ENCODE measurements at places on chromosomes 12 and 14. TPM values are rescaled to one million over a fixed set of nuclear protein-coding genes. Genes with fewer than 3 reads are reported as not detected.

The OTX2 gene
- not detected for total RNA-seq

The OR4K15 gene
- not detected for total RNA-seq

The BCL11B gene
- 0.16 TPM for total RNA-seq

The TULP3 gene
- total RNA-seq: 27.8 TPM

The SSPN gene
- 52.4 TPM for total RNA-seq

The CATSPERB gene
- total RNA-seq: 6.7 TPM

DNA sequence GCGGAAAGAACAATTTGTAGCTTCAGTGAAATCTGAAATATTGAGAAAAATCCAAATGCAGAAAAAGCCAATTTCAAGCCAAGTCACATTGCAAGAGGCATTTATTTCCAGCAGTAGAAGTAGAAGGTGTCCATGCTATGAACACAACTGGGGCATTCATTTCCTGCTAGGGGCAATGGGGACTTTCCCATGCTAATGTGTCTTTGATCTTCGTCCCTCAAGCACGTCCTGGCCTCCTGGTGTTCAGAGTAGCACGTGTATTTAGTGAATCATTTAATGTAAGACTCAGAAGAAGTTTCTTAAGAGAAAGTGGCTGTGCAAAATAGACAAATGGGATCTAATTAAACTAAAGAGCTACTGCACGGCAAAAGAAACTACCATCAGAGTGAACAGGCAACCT, 267.9 kb downstream of the TMEM132C start:
- no peaks in the 10 kb centered on the region for H3K4me1 ChIP-seq
- DNase-seq: no peak
- no peaks in the 10 kb centered on the region for H3K27me3 ChIP-seq
- H3K4me3 ChIP-seq: no peak overlapping the region
- H3K27ac ChIP-seq: no peak overlapping the region
- H3K36me3 ChIP-seq: no peaks in the 10 kb centered on the region

DNA sequence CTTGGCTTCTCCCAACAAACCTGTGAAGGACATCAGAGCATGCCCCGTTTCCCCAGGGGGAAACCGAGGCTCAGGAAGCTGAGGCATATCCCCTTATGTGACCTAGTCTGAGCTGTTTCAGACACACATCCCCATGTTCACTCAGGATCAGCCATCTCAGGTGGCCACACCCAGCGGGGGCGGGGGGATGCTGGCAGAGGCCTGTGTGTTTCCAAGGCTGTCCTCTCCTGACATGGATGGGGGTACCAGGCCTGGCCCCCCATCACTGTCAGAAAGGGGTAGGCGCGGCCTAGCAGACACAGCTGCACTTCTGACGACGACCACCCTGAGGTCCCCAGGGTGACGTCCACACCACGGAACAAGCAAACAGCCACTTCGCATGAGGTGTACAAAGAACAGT, 22.1 kb downstream of the CCDC85C start:
- H3K4me3 ChIP-seq: no peak overlapping the region
- no peak for DNase-seq
- no peak overlapping the region for H3K27ac ChIP-seq
- no peaks in the 10 kb centered on the region for H3K27me3 ChIP-seq
- peaks cover 66% of the 10 kb centered on the region for H3K4me1 ChIP-seq

DNA sequence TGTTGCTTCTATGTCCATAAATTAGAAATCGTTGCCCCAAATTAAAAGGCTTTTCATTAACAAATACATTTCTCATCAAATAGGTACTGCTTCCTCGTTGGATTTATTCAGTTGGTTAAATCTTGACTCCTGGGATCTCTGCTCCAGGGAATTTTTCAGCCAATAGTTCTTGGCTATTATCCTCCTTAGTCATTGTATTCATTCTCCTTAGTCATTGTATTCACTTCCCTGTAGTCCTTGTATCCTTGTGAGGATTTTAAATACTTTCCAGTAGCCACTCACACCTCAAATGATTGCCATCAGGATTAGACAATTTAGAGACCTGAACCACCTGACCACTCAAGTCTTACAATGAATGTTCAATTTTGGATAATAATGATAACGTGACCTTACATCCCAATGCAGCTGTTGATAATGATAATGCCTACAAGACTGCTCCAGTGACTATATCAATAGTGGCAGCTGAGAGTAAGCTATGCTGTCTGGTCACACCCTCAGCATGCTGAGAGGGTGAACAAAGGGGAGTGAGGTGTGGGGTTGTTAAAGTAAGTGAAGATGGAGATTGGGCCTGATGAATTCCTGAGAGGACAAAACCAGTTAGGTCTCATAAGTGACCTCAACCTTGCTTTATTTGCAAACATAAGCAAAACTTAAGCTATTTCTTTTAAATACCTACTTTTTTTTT, 193.7 kb upstream of the RTL1 start:
- no peak overlapping the region for H3K4me3 ChIP-seq
- H3K36me3 ChIP-seq: no peaks in the 10 kb centered on the region
- H3K4me1 ChIP-seq: no peaks in the 10 kb centered on the region
- H3K27me3 ChIP-seq: no peaks in the 10 kb centered on the region
- no peak overlapping the region for H3K27ac ChIP-seq

- no peak overlapping the region for H3K4me3 ChIP-seq
- no peaks in the 10 kb centered on the region for H3K36me3 ChIP-seq
- H3K27me3 ChIP-seq: peaks cover 27% of the 10 kb centered on the region
- no peak overlapping the region for H3K27ac ChIP-seq
- H3K4me1 ChIP-seq: peaks cover 17% of the 10 kb centered on the region
These were observed 37.1 kb upstream of the STON2 start for GRCh38 chr14:81437244-81437643.

- peak overlapping the region; percentile 42 for H3K27ac ChIP-seq
- no peak overlapping the region for H3K4me3 ChIP-seq
- H3K4me1 ChIP-seq: no peaks in the 10 kb centered on the region
- peaks cover 8% of the 10 kb centered on the region for H3K36me3 ChIP-seq
- DNase-seq: peak; percentile 81
These were observed 11.8 kb downstream of the COPS7A start for GRCh38 chr12:6735448-6736191.

DNA sequence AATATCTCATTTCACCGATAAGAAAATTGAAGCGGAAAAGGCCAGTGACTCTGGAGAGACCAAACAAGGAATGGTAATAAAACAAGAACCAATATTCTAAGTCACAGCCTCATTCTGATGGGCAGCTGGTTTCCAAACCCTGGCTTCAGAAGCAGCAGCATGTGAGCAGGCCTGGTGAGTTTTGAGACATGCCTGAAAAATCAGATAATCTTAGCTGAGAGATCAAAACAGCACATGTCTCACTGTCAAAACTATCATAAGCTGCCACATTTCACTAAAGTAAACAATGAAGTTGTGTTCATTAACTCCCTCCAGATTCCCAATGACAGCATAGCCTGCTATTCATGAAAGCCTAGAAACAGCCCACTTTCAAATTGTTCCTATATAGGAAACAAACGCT, 36.5 kb downstream of the CIT start:
- H3K36me3 ChIP-seq: no peaks in the 10 kb centered on the region
- H3K27me3 ChIP-seq: no peaks in the 10 kb centered on the region
- no peak for DNase-seq
- H3K4me3 ChIP-seq: no peak overlapping the region
- no peak overlapping the region for H3K27ac ChIP-seq

GRCh38 chr12:128587918-128588317, 235.8 kb downstream of the SLC15A4 start:
- H3K36me3 ChIP-seq: no peaks in the 10 kb centered on the region
- no peaks in the 10 kb centered on the region for H3K27me3 ChIP-seq
- no peaks in the 10 kb centered on the region for H3K4me1 ChIP-seq
- DNase-seq: no peak

- no peak for DNase-seq
- H3K27ac ChIP-seq: no peak overlapping the region
- no peak overlapping the region for H3K4me3 ChIP-seq
These were observed 12.2 kb downstream of the GTF2H3 start for GRCh38 chr12:123645878-123646277.

- peaks cover 14% of the 10 kb centered on the region for H3K4me1 ChIP-seq
- H3K36me3 ChIP-seq: peaks cover 16% of the 10 kb centered on the region
- DNase-seq: no peak
- H3K27ac ChIP-seq: no peak overlapping the region
- H3K4me3 ChIP-seq: no peak overlapping the region
- no peaks in the 10 kb centered on the region for H3K27me3 ChIP-seq
These were observed 113.2 kb downstream of the RBM19 start for GRCh38 chr12:113852695-113853490.

All from sigmoid colon (tissue), 7 donors.